ENCODE measurements at places on chromosomes 2 and 18.

GRCh38 chr18:36160959-36161371 lies 26.3 kb upstream of the MOCOS start:
- DNase-seq, result no peak

DNA sequence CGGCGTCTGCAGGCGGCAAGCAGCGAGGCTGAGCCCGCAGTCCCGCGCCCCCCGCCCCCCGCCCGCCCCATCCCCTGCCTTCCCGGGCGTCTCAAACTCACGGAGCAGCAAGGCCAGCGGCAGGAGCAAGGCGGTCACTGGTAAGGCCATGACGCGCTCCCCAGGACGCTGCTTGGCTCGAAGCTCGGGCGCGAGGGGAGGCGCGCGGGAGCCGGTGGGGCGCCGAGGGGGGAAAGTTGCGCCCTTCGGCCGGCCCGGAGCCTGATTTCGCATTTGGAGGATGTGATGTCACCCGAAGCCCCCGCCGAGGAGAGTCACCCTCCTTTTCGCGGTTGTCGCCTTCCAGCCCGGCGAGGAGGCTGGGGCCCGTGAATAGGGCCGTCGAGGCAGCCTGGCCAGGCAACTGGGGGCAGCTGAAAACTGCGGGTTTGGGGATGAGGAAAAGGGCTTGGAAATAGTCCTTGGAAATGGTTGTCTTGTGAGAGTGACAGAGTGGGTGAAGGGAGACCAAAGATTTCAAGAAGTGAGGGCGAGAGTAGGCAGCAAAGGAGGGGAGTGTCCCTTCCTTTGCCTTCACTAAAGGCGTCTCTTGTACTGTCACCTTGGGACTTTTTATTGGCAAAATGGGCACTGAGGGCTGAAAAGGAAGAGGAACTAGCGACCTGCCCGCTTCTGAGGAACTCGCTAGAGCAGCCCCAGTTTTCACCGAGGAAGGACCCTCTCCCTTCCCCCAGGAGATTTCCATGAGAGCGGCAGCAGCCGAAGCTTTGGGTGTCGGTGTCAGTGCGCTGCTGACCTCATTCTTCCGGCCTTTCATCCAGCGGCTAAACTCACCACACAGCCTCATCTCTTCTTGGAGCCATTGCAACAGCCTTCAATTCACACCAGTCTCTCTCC lies at the start of gene CD8A:
Gene CD8A (minus strand): TSS at position 238 of the 897 bp plus-strand sequence. CDS start 88 bp downstream, at position 150.
- no peak for DNase-seq

- DNase-seq, result no peak
Measured at GRCh38 chr2:190640117-190640516, 8.8 kb upstream of the NAB1 start.

DNA sequence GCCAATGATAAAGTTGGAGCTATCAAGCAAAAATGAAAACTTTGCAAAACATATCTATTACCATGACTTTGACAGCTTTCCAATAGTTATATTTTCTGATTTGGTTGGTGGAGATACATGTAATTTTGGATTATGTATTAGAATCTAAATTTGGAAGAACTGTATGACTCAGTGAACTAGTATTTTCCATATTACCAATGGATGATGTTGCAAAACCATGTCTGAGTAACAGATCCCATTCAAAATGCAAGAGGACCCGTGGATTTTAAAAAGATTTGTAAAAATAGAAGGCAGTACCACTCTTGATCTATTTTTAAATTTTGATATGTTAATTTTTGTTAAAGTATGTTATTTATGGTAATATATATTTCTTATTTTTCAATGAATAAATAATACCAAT lies 83.0 kb downstream of the TAF4B start:
- peak; percentile 41 for DNase-seq

DNA sequence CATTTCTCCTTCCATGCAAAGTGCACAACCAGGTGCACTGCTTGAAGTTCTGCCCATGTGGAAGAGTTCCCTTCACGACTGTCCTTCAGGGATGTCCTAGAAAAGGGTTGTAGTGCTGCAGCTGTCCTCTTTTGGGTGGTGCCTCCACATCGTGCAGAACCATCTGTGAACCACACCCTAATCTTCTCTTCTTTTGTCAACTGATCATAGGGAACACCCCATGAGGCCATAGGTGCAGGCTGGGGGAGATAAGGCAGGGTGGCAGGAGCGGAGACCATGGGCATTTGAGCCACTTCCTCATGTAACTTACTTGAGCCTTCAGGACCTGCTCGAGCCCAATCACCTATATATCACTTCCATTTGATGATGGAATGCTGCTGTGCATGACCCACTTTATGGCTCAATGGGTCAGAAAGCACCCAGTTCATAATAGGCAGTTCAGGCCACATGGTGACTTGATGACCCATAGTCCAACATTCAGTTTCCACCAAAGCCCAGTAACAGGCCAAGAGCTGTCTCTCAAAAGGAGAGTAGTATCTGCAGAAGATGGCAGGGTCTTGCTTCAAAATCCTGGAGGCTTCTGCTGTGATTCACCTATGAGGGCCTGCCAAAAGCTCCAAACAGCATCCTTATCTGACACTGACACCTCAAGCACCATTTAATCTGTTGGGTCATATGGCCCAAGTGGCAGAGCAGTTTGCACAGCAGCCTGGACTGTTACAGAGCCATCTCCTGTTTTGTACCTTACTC lies 84.7 kb upstream of the CYRIA start:
- DNase-seq, result no peak

GRCh38 chr2:105761931-105762515 lies 17.3 kb downstream of the NCK2 start:
- no peak for DNase-seq

DNA sequence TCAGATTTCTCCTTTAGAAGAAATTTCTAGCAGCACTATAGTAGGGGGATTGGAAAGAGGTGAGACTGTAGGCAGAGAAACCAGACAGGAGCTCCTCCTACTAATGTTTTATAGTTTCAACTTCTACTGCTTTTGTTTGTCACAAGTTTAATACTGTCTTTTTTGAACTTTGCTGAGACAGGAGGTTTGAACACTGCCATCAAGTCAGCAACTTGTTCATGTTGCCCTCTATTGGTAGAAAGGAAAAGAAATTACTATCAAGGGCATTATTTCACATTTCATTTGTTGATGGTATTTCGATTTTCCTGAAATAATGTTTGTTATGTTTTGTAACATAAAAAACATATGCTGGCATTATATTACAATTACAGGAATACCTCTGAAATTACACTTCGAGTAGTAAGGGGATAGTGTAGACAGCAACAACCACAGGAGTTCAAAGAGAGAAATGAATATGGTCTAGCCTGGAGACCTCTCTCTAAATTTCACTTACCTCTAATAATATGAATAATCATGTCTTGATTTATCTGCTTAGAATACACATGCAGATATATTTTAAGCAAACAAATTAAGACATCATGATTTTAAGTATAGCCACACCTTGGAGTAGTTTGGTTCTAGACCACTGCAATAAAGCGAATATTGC lies 12.4 kb upstream of the CCDC88A start:
- DNase-seq, result no peak

DNA sequence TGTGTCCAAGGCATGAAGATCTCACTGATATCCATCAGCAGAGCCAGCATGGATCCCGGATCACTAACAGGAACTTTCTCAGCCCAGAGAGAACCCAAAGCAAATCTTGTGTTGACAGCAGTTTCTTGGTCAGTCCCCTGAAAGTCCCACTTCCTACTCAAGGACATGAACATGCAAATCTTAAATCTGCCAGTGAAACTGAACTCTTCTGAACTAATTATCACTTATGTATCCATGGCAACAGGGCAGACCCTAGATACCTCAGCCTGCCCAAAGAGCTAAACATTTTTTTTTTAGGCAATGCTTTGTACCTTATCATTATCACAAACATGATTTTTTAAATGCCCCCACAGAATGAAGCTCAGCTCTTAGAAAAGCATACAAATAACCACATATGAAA lies 127.8 kb upstream of the DDX18 start:
- no peak for DNase-seq

GRCh38 chr2:9388199-9388681 lies 35.1 kb downstream of the ITGB1BP1 start:
- no peak for DNase-seq

DNA sequence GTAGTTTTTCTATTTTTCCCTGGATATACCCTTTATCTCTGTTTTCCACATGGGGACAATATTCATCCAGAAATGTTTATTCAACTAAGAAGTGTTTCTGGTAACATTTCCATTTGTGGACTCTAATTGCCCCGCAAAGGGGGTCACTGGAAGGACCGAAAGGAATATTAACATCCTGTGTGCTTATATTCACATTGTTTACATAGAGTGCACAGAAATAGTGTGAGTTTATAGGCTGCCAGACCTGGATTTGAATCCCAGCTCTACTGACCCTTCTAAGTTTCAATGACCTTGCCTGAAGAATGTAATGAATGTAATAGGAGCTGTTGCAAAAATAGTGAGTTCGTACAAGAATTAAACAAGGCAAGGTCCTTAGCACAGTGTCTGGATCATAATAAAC lies 152.9 kb upstream of the NCKAP5 start:
- no peak for DNase-seq

GRCh38 chr18:7177116-7177744 lies 53.7 kb upstream of the LRRC30 start:
- DNase-seq, result peak; percentile 50

GRCh38 chr2:130790804-130791616 lies 35.7 kb downstream of the AMER3 start:
- DNase-seq, result no peak

DNA sequence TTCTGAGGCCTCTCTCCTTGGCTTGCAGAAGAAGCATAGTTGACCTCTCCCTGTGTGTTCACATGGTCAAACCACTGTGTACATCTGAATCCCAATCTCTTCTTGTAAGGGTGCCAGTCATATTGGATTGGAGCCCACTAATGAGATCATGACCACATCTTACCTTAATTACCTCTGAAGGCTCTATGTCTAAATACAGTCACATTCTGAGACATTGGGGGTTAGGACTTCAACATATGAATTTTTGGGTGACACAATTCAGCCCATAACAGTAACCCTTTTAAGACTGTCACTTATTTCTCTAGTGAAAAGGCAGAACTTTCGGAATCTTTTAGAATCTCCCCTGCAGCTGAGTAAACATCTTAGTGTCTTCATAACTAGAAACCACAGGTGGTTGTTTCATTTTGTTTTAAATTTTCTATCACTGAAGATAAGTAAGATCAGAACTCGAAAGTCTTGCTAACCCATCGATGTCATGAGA lies 33.3 kb downstream of the BMP10 start:
- DNase-seq, result no peak

DNA sequence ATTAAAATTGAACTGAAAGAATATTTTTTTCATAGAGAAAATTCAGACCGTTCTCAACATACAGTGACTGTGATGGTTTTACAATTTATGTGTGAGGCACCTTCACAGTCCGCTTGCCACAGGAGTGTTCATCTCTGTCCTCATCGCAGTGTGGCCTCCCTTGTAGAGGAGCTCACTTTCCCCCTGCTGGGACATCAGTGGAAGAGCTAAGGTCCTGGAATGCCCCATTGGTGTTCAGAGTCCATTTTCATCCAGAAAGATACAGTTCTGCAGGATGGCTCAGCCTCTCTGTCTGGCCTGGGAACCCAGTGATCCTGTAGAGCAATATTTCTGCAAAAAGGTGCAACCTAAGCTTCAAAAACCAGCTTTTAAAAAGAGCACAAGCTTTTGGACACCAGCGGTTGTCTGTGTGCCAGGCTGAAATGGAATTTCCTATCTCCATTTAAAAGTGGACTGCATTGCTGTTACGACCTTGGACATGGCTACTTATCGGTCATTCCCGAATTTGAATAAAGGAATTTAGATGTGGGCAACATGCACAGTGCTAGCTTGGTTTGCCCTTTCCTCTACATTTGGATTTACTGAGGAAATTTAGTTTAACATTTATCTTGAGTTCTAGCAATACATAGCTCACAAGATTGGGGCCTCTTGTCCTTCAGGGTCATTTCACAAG lies 26.7 kb upstream of the FAM237A start:
- DNase-seq, result no peak

- no peak for DNase-seq
Measured at GRCh38 chr2:14988600-14988999, 356.1 kb downstream of the LRATD1 start.

- DNase-seq, result no peak
Measured at GRCh38 chr2:236908439-236909192, 177.1 kb upstream of the COPS8 start.

DNA sequence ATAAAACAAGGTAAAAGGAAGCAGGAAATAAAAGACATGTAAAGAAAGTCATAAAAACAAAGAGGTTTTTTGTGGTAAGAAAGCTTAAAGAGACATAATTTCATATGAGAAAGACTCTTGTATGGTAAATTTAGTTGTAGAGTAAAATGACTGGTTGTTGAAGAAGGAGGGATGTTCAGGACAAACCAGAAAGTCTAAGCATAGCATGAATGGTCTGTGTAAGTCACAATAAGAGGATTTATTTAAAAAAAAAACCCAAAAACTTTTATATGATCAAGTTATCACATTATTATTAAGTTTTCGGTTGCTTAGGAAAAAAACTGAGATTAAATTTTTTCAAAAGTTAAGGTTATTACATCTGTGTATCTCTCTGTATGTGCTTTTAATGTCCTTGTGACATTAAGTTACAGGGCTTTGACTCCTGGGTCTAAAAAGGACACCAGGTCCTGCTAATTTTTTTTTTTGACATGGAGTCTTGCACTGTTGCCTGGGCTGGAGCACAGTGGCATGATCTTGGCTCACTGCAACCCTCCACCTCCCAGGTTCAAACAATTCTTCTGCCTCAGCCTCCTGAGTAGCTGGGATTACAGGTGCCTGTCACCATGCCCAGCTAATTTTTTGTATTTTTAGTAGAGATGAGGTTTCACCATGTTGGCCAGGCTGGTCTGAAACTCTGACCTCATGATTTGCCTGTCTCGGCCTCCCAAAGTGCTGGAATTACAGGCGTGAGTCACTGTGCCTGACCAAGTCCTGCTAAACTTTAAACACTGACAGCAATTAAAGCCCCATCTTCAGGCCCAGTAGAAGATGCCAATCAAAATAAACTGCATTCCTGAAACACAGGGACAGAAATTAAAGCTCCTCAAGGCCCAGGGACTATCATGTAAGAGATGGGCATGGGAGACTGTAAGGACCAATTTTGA lies 14.2 kb upstream of the OXER1 start:
- DNase-seq, result peak; percentile 29

DNA sequence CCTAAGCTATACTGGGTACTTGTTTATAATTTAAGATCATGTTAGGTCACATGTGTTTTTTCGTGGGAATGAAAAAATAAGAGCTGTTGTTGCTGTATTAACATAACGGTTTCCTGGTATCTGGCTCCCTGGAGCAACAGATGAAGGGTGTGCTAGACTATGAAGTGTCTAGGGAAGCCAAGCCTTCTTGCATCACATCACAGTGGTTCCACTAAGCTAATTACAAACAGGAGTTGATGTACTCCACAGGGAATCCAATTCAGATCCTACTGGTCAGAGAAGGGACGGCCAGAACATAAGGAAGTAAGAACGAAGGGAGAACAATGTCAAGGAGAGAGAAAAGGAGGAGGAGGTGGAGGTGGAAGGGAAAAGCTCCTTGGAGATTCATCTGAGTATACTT lies 193.0 kb upstream of the CYP26B1 start:
- no peak for DNase-seq

GRCh38 chr2:96508521-96509113 lies 3.5 kb upstream of the NEURL3 start:
- no peak for DNase-seq

Measured in LHCN-M2 (cell line).